T1000 (cell line): ENCODE measurements at places on chromosomes 12 and 14.

- no peak for DNase-seq
These were observed 151.0 kb upstream of the SRRM4 start for GRCh38 chr12:118830296-118830695.

DNA sequence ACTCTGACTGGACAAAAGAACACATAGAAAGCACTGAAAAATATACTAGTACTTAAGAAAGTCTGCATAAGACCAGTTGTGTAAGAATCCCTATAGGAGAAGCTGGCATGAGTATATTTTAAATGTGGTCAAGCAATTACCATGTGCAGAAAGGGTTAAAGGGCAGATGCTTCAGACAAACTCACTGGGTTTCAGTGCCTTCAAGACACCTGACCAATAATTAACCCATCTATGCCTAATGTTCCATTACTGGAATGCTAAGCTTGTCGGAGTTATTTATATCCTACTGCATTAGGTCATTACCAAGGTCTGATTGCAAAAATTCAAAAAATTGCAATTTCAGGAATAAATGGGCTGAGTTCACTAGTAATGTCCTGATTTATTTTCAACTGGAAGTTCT lies 41.3 kb downstream of the HNRNPC start:
- no peak for DNase-seq

GRCh38 chr14:96130391-96130790 lies 74.2 kb upstream of the BDKRB2 start:
- DNase-seq: no peak

DNA sequence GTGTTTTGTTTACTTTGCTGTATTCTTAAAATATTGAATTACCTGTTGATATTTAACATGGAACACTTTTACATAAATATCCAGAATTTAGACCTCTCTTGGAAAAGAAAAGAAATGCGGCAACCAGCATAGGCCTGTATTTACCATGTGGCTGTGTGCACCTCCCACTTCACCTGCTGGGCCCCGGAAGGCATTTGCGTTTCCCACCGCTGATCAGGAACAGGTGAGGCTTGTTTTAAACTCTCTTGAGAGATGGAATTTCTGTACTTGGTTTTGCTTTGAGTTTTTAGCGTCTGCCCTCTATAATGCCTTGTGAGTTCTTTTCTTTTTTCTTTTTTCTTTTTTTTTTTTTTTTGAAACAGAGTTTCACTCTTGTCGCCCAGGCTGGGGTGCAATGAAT lies 124.2 kb downstream of the GLT1D1 start:
- no peak for DNase-seq

- no peak for DNase-seq
These were observed 42.4 kb downstream of the ATXN2 start for GRCh38 chr12:111556676-111557075.

DNA sequence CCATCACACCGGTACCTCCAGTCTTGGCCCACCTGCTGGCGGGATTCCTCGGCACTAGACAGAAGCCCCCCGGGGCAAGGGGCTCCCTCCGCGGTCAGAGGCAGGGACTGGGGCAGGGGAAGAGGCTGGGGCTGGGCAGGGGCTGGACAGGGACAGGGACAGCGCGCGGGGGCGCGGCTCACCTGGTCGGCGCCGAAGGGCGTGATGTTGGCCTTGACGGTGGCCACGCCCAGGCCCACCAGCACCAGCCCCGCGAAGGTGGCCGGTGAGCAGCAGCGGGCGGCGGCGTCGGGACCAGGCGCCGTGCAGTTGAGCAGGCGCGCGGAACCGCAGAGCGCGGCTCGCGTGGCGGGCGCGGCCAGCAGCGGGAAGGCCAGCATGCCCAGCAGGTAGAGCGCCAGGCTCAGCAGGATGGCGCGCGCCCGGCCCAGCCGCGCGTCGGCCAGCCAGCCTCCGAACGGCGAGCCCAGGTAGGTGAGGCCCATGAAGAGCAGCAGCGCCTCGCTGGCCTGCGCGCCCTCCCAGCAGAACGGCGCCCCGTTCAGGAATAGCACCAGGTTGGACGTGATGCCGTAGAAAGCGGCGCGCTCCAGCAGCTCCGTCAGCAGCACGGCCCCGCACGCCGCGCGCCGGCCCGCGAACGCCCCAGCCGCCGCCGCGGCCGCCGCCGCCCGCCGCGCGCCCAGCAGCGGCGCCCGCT lies 392 bp downstream of the SLC15A4 start:
- no peak for DNase-seq

DNA sequence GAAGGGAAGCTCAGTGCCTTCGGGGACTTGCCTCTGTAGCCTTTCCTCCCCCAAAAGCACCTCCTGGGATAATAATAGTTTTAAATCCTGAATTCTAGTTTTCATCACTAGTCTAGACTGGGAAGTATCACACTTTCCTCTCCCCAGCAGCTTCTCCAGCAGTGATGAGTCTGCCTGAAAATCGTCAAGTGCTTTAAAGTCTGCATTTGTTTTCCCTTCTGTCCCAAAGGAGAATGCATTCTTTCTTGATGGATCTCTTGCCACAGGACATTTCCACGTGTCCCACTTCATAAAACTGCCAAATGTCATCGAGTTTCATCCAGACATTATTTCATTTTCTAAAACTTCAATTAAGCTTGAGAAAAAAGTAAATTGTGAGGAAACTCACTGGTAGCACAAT lies 15.0 kb downstream of the CSRP2 start:
- no peak for DNase-seq

- no peak for DNase-seq
These were observed 90.8 kb downstream of the EML1 start for GRCh38 chr14:99883866-99884650.

- no peak for DNase-seq
These were observed 13.9 kb downstream of the PTHLH start for GRCh38 chr12:27958675-27959074.

- no peak for DNase-seq
These were observed 397.8 kb upstream of the MIS18BP1 start for GRCh38 chr14:45650754-45651153.

GRCh38 chr12:94561943-94562411 lies 88.4 kb downstream of the TMCC3 start:
- DNase-seq: no peak

GRCh38 chr12:105382771-105383622 lies 52.5 kb downstream of the C12orf75 start:
- peak; percentile 11 for DNase-seq

DNA sequence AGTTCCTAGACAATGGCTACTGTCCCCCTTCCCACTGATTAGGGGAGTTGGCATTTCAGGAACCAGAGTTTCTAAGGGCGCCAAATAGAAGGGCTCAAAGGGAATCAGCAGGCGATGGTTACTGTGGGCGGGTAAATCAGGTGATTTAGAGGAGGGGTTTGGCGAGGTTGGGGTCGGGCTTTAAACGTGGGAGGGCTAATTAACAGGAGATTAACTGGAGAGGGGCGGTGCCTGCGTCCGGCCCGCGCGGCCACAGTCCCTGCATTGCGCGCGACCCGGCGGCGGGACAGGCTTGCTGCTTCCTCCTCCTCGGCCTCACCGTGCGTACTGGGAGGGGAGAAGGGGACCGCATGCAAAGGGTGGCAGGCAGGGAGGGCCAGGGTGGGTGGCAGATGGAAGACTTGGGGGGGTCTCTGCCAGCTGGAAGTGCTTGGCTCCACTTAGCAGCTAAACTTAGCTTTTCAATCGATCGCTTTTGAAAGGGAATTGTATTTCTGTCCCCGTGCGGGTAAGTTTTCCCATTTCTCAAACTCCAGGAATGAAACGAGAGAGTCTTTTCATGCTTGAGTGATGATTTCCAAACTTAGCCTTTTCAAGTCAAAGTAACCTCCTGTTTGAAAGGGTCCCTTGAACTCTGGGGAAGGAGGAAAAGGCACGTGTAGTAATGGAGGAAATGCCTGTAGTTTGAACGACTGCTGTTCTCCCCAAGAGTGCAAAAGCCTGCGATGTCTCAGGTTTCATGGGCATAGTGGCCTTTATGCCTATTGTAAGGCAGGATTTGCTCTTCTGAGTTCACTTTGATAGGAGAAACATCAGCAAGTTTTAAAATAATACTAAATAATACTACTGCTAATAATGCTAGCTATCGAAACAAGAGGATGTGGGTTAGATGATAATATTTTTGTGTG lies at the start of gene MGST1:
TSS of gene MGST1 (plus strand) at position 255 of the 908 bp plus-strand sequence. CDS start 6,608 bp downstream, outside the sequence.
- no peak for DNase-seq

DNA sequence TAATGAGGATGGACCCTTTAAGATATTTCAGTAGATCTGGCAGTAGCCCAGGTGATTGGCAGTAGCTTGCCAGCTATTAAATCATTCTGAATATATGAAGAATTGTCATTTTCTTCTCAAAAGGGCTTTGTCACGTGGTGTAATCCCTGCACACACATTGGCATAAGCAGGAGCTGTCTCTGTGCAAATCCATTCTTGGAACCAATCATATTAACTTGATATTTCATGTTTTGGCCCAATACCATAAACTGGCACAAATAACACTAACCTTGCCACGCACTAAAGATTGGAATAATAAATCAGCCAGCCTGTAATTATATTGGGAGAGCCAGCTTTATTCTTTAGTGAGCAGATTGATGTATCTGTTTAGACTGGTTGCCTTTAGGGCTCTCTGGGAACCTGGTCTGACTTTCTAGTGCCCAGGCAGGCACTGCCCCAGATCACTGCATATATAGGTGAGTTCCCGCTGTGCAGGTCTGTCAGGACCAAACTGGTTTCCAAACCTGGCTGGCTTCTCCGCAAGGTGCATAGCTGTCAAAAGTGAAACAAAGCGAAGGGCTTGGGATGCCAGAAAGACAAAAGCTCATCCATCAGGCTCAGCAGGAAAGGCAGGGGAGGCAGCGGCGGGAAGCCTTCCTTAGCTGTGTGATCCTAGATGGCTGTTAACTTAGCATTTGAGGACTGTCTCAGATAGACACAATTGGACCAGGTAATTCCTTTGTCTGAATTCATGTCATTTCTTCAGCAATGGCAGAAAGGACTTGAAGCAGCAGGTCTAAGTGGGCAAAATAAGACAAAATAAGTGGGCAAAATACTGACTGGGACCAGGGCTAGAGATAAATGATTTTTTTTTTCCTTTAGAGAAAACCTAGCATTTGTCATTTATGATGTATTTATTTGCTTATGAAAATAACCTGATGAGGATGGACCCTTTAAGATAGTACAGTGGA lies 128.8 kb upstream of the DYRK2 start:
- DNase-seq: no peak

DNA sequence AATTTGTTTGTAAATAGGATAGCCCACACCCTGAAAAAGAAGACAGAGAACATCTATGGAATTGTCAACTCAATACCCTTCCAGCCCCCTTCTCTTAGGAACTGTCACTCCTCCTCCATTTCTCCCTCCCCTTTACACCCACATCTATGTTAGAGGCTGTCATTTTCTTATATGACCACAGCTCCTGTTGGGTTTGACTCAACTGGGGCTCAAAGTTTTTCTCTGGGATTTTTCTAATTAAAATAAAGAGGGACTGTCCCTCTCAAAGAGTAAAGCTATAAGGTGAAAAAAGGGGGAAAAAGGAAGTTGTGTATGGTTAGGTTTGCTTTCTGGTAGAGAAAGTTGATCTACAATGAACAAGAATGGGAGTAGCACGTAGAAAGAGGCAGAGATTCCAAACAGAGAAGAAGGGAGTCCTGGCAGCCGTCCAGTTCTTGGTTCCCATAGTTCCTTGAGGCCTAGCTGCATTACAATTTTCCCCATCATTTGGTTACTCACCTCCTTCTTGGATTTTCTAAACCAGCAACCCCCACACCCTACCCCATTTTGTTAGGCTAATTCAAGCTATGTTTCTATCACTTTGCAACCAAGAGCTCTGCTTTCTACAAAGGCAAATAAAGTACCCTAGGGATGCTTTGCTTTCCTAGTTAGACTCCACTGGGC lies 44.3 kb upstream of the STK38L start:
- no peak for DNase-seq

DNA sequence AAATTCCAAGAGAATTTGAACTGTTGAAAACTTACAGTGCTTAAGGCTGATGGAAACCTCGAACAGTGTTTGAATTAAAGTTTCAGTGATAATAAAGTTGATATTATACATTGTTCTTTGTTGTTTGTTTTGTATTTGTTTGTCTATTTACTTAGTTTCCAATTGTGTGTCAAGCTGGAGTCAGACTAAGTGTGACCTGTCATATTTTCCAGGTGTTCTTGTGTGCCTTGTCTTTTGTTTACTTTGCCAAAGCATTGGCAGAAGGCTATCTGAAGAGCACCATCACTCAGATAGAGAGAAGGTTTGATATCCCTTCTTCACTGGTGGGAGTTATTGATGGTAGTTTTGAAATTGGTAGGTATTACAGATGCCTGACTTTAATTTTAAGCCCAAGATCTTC lies 6.0 kb downstream of the SLCO1C1 start:
- no peak for DNase-seq

DNA sequence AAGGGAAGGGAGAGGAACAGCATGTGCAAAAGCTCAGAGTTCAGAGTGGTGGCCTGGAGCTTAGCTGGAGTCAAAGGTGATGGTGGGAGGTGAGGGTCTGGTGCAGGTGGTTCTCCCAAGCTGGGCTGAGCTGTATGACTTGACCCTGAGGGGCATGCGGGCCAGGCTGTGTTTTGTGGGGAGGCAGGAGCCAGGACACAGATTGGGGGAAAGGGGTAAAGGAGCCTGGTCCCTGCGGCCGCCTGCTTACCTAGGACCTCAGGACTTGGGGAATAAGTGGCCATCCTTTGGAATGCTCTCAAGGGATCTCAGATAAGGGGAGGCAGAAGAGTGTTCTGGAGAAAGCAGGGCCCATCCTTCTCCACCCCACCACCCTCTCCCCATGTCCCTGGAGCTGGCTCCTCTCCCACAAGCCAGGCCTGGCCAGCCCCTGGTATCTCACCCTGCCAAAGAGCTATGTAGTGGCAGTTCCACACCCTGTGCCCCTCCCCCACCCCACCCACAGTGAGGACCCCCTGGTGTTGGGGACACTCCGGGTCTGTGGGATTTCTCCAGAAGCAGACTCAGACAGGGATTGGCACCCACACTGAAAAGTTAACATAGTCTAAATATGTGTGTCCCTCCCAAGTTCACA lies 19.9 kb upstream of the CEP170B start:
- no peak for DNase-seq

DNA sequence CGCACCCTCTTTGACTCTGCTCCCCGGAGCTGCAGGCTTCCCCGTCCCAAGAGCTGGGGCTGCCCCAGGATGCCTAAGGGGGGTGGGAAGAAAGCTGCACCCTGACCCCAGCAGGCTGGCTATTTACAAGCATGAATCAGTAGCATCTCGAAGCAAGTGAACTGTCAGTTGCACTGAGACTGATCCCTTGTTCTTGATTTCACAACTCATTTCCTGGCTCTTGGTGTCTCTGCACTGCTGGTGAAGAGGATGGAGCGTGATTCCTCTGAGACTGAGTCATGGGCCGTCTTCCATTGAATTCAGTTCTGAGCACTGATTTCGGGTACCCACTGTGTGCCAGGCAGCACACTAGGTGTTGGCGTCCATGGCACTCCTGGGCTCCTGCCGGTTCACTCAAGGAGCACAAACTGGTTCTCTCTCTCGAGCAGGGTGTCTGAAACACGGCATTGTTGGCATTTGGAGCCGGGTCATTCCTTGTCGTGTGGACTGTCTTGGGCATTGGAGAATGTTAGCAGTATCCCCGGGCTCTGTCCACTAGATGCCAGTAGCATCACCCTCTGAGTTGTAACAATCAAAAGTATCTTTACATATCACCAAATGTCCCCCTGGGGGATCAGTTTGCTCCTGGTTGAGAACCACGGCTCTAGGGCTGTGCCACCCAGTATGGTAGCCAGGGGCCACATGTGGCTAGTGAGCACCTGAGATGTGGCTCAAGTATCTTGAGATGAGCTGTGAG lies 86.9 kb downstream of the RIN3 start:
- peak; percentile 45 for DNase-seq
